ENCODE measurements at places on chromosomes 2 and 18. TPM values are rescaled to one million over a fixed set of nuclear protein-coding genes. Genes with fewer than 3 reads are reported as not detected.

The SP5 gene
- total RNA-seq, result not detected

The RNU2-63P gene
- not detected for total RNA-seq

DNA sequence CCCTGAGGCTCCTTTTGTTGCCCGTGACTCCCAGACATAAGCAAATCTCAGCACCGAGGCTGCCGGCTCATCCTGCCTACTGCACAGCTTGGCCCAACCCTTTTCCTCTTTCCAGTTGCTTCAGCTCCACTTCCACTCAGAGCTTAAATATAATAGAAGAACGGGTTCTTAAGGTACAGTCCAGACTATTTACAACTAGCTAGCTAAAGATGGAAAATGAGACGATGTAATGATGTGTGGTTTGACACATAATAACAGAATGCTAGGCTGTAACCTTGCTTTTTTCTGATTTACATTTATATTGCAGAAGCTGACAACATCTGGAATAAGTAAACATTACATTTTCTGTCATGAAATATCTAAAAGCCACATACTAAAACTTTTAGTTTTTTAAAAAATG lies 26.9 kb upstream of the ATP9B start:
- DNase-seq, result no peak

DNA sequence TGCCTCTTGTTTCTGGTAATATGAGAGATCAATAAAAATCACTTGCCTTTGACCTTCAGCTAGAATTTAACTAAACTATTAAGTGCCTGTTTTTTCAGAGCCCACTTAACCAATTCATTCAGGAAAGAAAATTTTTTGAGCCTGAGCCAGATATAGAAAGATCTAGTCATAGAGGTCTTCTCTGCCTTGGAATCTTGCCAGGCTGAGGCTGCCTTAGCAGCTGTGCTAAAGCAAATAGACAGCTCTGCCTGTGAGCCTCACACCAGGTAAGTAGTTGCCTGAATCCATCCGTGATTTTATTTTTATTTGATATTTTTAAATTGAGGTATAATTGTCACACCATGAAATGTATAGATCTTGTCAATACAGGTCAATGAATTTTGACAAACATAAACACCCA lies 27.4 kb downstream of the EVX2 start:
- no peak for DNase-seq

GRCh38 chr2:111661286-111661940 lies 222.6 kb downstream of the ANAPC1 start:
- no peak for DNase-seq

- DNase-seq, result no peak
Observed at GRCh38 chr2:240155745-240156390, 15.4 kb upstream of the OTOS start.

DNA sequence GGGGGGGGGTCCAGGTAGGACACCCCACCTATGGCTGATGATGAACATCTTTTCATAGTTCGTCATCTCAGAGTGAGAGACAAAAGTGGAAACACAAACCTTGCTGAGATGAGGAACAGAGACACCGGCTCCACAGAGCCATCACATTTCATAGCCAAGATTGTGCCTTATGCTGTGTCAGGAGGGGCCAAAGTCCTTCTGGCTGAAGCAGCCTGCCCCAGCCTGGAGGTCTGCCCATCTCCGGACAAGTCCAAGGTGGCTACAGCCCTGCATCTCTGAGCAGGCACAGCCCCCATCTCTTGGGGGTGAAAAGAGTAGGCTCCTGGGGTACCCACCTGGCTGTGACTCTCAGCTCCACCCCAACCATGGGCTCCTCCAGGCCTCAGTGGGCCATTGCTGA lies 70.3 kb downstream of the ZBTB7C start:
- DNase-seq, result no peak

Measured in glomerular endothelial cell (primary cell).